ENCODE measurements at places on chromosomes 3 and 15. TPM values are rescaled to one million over a fixed set of nuclear protein-coding genes. Genes with fewer than 3 reads are reported as not detected.

GRCh38 chr3:122063908-122064307 lies 8.7 kb downstream of the CD86 start:
- DNase-seq = no peak

- DNase-seq = no peak
Measured at GRCh38 chr15:64144565-64145281, 6.8 kb upstream of the SNX22 start.

DNA sequence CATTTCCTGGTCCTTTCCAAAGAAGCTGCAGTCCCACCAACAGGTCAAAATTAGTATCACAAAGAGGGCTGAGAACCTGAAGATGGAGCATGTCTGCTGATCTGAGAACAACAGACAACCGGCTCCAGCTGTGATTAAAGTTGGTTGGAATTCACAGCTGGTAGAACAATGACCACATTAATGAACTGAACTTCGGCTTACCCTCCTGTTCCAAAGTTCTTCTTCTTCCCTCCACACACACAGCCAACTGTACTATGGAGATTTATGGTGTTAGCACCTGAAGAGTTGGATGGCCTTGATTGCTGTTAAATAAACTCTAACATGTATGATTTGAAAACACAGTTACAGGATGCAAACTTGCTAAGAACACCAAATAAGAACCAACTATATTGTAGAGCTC lies 27.4 kb upstream of the ROPN1 start:
- no peak for DNase-seq

- DNase-seq = no peak
Measured at GRCh38 chr3:94544131-94544789, 481.4 kb downstream of the NSUN3 start.

DNA sequence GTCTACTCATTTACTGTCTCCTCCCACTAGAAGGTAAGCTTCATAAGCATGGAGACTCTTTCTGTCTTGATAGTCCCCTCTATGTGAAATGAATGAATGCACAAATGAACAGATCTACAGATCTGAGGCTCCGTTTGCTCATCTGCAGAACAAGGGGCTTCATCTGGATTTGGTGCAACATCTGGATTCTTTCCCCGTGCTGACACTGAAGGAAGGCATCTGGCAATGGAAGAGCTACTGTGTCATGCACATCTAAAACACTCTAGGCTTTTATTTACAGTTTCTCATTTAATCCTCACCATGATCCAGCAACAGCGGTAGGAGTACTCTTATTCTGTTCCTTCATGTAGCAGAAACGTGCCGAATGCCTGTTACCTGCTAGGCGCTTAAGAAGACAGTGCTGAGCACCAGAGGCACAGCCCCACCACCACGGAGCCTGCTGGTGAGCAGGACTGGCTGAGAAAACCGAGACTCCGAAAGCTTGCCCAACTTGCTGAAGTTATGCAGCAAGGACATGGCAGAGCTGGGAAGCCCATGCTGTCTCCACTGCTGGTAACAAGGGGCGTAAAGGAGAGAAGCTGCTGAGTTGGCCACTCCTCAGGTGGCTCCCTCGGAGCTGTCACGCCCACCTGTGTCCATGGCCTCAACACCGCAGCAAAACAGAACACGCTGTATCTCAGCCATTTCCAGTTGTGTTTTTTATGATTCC lies 31.1 kb downstream of the LSM3 start:
- DNase-seq = peak; percentile 50

DNA sequence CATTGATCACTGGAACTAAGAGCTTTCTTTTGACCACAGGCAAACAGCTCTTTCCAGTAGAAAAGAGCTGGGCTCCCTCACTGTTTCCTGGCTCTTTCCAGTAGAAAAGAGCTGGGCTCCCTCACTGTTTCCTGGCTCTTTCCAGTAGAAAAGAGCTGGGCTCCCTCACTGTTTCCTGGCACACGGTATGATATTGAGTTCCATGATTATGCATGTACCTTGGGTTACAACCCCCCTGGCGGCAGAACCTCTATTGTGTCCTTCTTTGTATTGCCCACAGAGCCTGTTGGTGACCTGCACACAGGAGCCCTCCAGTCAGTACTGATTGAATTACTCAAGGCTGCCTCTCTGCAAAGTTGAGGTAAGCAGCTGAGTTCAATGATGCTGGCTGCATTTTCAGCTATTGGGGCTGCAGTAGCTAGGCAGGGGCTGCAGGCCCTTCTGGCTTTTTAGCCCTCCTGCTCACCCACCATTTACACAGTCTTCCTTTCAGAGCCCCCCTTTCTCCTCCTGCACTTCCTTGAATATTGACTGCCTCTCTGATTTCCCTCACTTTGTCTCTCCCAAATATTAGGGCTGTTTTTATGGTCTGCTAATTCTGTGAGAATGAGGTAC lies 10.2 kb downstream of the ACKR2 start:
- peak; percentile 46 for DNase-seq

DNA sequence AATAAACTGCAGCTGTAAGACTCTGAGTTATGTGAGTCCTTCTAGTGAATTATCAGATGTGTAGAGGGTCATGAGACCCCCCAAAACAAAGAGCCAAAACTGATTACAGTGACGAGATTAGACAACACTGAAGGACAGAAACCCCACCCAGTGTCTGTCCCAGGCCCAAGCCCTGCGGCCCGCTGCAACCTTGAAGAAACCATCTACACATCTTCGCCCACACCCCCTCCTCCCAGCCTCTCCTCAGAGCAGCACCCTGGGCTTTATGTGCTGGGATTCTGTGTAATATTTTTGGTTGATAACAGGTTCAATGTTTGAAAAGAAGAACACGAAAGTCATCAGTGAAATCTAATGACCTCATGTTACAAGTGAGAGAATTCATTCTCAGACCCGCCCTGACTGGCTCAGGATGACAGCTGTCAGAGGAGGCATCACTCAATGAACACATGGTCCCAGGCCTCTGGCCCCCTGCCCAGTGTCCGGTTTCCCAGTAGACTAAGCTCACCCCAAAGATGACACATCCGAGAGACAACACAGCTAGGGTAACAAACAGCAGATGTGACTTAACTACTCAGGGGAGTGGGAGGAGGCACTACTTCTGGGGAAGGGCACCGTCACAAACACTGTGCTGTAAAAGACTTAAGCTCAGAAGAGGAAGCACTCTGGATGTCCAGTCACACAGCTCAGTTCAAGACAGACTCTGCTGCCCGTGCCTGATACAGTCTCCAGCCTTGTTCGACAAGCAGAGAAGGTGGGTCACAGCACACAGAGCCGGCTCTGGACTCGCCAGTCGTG lies 48.9 kb downstream of the NIPA2 start:
- peak; percentile 42 for DNase-seq

DNA sequence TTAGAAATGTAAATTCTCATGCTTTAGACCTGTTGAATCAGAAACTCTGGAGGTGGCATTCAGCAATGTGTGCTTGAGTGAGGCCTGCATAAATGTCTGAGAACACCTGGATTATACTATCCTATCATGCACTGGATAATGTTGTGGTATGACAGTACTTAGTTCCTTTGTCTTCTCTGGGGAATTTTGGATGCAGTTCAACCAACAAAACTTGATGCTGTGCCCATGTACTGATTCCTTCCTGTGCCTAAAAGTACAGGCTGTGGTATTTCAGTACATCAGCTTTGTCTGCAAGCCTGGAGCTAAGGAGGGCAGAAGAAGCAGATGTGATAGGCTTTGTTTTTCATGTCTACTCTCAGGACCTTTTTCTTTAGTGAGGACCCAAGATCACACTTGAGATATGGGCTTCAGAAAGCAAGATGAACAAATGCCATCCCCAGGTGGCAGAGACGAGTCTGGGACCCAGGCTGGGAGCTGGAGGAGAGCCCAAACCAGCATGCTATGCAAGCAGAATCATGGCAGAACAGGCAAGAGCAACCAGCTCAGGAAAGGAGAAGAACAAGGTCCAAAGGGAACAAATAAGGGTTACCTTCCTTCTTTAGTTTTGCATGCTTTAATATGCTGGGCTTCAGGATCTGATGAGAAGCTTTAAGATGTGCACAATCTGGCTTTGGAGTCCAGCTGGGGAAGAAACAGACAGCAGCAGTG lies 124.7 kb downstream of the MYRIP start:
- DNase-seq = no peak

- peak; percentile 69 for DNase-seq
Measured at GRCh38 chr15:59388670-59389069, 16.0 kb upstream of the MYO1E start.

DNA sequence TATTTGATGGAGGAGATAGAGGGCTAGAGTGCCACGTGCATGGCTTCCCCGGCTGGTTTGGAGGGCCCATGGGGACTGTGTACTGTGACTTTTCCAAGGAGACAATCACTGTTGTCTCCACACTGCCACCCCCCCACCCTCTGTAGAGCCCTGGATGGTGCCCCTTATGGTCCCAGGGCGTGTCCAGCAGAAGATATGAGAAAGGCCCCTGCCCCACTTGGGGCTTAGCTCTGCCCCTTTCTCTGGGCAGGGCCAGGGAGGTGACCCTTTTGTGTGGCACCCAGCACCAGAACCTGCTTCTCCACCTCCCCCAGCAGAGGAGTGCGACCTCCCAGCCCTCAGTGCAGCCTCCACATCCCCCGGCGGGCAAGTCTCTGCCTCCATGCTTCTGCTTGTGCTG lies 32.1 kb downstream of the SPSB4 start:
- no peak for DNase-seq

GRCh38 chr15:99704444-99704838 lies 28.8 kb downstream of the LYSMD4 start:
- peak; percentile 91 for DNase-seq

DNA sequence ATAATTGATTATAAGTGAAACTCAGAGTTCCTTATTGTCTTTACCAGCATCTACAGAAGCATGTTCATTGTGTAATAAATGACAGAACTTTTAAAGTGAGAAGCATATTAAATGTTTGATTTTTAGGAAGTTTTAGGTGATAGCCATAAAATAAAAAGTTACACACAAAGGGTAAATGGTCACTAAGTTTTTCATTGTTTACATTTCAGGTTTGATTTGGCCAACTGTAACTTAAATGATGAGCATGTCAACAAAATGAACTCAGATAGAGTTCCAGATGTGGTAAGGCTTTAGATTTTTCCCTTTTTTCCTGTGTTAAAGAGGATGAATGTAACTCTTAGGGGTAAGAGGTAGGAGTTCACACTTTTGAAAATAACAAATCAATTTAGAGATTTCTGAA lies 25.9 kb downstream of the NMD3 start:
- no peak for DNase-seq

DNA sequence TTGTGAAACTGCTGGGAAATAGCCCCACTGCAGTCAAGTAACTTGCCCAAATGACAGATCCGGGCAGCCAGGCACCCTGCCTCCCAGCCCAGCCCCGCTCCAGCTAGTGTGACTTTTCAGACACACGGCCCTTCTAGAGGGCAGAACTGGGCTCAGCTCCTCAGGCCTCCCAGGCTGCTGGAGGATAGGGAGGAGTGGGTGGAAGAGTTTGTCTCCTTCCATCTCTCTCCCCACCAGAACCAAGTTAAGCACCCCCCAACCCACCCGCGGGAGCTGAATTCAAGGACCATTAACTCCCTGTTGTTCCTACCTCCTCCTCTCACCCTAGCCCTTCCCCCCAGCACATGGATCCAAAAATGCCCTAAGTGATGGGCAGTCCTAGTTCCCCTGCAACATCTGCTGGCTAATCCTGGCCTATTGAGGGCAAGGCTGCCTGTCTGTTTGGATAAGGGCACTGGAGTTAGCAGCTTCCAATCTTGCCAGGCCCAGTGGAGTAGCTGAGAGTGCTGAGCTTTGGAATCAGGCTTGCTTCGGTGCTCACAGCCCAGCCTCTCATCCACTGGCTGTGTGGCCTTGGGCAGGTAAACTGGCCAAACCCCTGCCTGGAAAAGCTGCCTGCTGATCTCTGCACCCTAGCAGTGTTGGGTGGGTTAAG lies 3.1 kb downstream of the CCDC33 start:
- DNase-seq = no peak

DNA sequence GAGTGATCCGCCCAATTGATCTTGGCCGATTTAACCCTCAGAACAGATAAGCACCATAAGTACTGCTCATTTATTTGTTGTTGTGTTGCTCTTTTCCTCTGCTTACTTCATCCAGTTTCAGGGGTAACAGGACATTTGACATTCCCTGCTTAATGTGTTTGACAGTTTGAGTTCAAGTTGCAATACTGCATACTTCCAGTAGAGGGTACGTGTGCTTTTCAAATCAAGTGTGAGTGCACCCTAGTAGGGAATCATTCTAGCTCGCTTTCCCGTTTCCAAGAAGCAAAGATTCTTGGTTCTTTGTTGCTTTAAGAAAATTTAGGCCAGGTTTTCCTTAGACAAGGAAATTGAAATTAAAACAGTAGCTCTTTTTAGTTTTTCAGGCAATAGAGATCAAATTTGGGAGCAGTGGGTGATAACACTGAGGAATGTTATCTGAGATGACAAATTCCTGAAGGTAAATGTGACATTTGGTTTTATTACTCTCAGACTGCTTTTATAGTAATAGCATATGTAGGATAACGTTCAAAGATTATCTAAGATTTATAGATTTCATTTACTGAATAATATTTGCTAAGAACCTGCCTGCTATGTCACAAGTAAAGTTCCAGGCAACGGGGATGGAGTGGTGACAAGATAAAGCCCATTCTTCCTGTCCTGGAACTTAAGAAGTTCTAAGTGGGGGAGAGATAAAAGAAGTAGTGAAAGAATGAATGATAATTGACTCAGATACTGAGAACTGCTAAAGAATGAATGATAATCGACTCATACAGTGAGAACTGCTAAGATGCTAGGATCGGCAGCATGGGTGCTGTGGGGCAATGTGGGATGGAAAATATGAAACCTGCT lies 73.3 kb downstream of the SYNPR start:
- DNase-seq = peak; percentile 79

- no peak for DNase-seq
Measured at GRCh38 chr15:82117296-82117695, 71.5 kb upstream of the MEX3B start.

DNA sequence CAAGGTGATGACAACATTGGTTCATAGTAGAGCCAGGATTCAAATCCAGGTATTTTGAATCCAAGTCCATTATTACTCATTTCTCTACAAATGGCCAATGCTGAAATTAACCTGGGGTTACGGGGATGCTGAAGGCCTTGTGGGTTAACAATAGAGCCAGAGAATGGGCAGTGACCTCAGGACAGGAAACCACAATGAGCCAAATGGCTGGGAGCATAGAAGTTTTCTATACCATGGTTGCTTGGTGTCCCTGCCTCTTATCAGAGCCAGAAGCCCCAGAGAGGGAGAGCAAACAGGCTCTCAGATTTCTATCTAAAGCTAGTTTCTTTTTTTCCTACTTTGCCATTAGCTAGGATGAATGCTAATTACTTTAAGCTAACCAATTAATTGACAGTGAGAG lies 82.3 kb downstream of the TNIK start:
- DNase-seq = no peak

CCDC191 gene
- total RNA-seq = 5.4 TPM

MOBP gene
- total RNA-seq = not detected

C2CD4A gene
- not detected for total RNA-seq

GRAMD1C gene
- total RNA-seq = 0.25 TPM

LEKR1 gene
- 0.42 TPM for total RNA-seq

CCR3 gene
- total RNA-seq = not detected

SENP5 gene
- total RNA-seq = 30.5 TPM

DZIP1L gene
- total RNA-seq = 81.3 TPM

TMEM212 gene
- not detected for total RNA-seq

DUT gene
- 122 TPM for total RNA-seq

Measured in cardiac muscle cell (in vitro differentiated cells and primary cell).